AG08396 (cell line): ENCODE measurements at places on chromosomes 12 and 14.

DNA sequence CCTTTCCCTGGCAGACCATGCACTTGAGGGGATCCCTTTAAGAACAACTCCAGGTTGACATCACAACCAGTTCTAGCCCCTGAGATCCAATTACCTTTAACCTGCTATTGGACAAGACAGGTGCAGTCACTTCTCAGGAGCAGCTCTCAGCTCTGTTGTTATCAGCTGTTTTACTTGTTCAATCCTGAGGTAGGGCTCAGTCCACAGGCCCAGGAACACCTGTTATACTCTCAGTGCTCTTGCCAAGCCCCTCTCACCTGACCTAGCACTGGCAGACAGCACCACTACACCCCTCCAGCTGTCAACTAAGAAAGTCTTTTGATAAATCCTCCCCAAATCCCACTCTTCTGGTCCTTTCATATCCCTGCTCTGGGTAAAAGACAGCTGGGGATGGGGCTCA is 163.9 kb upstream of the TMTC2 start:
- DNase-seq, result no peak

DNA sequence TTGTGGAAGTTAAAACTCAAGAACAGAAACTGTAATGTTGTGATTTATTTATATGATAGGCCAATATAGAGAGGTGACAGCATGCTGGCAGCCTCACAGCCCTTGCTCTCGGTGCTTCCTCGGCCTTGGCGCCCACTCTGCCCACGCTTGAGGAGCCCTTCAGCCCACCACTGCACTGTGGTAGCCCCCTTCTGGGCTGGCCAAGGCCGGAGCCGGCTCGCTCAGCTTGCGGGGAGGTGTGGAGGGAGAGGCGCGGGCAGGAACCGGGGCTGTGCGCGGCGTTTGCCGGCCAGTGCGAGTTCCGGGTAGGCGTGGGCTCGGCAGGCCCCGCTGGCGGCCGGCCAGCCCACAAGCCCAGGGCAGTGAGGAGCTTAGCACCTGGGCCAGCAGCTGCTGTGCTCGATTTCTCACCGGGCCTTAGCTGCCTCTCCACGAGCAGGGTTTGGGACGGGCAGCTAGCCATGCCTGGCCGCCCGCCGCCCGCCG is 65.8 kb upstream of the SLC8A3 start:
- peak; percentile 14 for DNase-seq

DNA sequence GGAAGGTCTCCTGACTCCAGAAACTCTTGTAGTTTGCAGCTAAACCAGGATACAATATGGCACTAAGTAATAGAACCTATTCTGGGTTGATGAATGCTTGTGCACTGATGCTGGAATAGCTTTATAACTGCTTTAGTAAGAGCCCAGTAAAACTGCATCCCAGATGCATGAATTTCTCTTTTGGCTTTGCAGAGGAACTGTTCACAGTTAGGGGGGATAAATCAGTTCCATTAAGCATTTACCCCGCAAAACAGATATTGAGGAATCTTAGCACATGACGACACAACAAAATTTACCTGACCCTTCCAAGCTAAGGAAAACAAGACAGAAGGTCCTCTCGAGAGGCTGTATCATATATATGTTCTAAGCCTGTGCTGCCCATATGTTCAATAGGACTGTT is 457.4 kb downstream of the FOXG1 start:
- DNase-seq, result no peak

- no peak for DNase-seq
These were observed 9.7 kb downstream of the RHOF start for GRCh38 chr12:121783766-121784165.

- DNase-seq, result no peak
These were observed 197.1 kb upstream of the FOXN3 start for GRCh38 chr14:89614009-89614691.

DNA sequence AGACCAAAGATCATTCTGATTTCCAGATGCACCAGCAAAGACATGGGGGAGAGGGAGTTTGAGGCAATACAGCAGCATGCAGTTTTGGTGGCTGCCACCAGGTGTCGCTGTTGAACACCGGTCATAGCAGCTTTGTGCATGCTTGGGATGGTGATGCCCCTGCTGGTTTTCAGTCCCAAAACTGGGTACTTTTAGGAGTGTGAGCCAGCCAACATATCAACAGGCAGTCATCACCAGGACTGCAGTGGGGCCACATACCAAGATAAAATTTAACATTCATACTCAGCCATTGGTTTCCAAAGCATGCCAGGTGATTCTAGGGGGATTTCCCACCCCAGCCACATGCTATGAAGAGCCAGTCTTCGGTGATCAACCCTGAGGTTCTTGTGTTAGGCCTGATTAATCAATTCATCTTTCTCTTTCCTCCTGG is 64.2 kb downstream of the PHETA1 start:
- DNase-seq, result no peak

- DNase-seq, result peak; percentile 49
These were observed 764 bp downstream of the RBM25 start for GRCh38 chr14:73058922-73059673.

DNA sequence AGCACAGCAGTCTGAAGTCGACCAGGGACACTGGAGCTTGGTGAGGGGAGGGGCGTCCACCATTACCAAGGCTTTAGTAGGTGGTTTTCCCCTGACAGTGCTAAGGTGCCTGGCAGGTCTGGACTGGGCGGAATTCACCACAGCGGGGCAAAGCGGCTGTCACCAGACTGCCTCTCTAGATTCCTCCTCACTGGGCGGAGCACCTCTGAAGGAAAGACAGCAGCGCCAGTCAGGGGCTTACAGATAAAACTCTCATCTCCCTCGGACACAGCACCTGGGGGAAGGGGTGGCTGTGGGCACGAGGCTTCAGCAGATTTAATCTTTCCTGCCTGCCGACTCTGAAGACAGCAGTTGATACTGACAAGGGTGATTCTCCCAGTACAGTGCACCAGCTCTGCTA is 39.1 kb downstream of the DDHD1 start:
- DNase-seq, result no peak

DNA sequence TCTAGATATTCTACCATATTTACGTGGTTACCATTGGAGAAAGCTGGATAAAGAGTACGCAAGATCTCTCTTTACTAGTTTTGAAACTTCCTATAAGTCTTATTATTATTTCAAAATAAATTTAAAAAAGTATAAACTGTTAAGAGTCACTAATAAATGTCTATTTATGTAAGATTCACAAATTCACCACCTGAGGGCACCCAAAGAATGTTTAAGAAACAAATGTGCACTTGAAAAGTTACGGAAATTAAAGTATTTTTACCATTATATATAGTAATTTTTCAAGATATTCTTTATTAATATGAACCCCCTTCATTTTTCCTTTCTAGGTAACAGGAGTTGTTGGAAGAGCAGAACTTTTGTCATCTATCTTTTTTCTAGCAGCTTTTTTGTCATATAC is 11.9 kb downstream of the TMTC3 start:
- no peak for DNase-seq

DNA sequence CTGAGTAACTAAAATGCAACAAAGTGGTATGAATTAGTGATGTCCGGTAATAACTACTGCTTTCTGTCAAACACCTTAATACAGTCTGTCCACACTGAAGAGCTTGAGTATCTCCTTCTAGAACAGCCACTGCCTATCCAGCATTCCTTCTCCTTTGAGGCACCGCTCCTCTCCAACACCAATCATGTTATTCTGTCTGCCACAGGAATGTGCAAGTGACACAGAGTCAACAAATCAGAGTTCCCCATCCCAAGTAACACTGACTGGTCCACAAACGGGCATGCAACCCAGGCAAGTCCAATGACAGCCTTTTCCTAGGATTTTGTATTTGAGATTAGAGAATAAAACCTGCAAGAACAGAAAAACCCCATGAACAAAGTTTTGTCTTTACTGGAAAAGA is 3.8 kb downstream of the GXYLT1 start:
- DNase-seq, result peak; percentile 62

DNA sequence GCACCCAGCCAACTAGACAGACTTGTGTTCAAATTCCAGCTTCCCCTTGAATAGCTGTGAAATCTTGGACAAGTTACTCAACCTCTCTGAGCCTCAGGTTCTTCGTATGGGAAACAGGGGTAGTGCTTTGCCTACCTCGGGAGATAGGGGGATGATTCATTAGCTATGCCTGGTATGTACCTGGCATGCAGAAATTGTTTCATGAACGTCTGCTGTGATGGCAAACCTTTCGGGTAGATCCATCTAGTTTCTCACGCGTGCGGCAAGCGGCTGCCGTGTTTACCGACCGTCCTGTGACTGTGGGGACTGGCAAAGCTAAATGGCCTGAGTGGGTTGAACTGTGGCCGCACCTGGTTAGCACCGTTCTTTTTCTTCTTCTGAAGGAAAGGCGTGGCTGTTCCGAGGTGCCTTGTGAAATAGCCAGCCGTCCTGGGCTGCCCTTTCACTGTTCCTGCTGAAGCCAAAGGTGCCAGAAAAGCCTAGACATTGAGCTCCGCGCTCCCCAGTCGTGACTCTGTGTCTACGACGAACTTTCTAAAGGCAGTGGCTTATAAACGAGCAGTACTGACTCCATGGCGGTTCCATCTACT is 40.6 kb upstream of the MED13L start:
- DNase-seq, result no peak

DNA sequence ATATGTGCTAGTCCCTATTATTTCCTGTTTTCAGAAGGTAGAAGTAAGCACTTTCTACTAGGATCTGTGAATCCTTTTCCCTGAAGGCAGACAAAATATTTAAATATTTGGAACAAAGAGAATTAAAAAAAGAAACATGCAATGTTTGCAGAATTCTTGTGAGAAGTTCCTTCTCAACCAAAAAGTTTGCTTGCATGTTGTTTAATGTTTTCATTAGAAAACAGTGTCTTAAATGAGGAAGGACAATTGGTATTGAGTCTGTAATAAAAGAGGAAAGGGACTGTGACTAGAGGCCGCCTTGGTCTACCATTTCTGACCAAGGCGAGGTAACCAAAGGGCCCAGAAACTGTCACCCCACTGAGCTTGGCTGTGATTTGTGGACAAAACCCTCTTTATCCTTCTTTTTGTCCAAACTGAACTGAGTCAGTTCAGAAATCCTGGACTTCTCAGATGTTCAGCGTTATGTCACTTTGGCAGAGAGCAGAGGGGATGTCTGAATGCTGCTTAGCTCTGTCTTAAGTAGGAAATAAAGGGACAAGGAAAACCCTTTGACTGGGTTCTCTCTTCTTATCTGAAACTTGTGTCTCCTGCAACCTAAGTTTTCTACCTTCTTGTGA is 129.8 kb upstream of the CPM start:
- no peak for DNase-seq

DNA sequence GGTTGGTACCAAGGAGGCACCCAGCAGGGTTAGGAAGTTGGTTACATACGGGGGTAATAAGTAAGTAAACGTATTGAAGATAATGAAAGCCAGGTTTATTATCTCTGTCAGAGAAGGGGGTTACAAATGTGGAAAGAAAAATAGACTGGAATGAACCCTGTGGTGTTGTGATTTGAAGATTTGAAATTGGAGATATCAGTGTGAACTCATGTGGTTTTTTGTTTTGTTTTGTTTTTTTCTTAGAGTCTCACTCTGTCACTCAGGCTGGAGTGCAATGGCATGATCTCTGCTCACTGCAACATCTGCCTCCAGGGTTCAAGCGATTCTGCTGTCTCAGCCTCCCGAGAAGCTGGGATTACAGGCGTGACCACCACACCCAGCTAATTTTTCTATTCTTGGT is 14.1 kb upstream of the SLC25A3 start:
- no peak for DNase-seq

GRCh38 chr12:9648701-9649531 is 20.6 kb upstream of the CLEC2D start:
- no peak for DNase-seq

DNA sequence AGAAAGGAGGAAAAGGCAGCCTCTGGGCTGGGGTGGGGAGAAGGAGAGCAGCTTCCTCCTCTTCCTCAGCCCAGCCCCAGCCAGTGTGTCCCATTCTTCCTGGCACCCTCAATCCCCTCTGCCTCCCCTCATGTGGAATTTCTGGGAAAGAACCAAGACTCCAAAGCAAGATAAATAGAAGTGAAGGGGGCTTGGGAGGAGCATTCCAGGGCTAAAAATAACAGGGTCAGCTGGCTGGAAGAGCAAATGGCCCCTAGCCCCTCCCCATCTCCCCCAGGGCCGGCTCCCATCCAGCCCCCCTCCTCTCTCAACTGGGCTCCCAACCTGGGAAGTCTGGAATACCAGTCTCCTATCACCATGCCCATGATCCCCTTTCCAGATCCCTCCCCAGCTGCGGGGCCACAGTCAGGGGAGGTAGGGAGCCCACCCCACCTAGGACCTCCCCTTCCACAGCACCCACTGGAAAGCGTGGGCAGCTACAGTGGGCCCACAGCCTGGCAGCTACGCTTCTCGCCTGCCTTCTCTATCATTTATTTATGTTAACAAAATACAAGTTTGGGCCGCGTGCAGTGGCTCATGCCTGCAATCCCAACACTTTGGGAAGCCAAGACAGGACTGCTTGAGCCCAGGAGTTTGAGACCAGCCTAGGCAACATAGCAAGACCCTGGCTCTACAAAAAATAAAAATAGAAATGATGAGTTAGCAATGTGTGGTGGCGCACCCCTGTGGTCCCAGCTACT is 88.3 kb downstream of the IRF2BPL start:
- no peak for DNase-seq

DNA sequence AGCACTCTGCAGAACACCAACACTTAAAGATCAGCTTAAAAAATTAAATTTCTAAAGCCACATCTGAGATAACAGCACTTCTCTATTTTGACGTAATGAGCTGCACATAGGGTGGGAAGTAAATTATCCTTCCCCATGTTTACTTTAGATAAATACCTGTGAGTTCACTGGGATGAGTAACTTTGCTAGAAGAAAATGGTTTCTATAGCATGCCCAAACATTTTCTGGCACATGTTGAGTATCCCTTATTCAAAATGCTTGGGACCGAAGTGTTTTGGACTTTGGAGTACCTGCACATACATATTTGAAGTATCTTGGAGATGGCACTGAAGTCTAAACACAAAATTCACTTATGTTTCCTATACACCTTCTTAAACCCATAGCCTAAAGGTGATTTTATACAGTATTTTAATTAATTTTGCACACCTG is 6.6 kb downstream of the SLC38A2 start:
- no peak for DNase-seq

GRCh38 chr14:74438351-74438915 is 12.4 kb upstream of the SYNDIG1L start:
- DNase-seq, result peak; percentile 13

DNA sequence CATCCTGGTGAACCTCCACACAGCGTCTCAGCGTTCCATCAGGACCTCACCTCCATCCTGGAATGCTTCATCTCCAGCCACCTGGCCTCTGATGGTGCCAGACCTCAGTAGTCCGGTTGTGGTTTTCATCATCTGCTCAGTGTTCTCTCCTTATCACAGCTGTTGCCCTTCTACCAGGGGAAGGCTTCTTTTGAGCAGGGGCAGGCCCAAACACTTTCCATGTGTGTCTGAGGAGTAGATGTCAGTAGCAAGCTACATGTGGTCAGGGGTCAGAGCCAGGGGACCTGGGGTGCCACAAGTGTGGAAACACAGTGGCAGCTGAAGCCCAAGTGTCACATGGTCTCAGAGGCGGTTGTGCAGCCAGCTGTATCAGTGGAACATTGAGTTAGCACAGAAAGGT is 30.2 kb upstream of the FGD4 start:
- DNase-seq, result no peak

GRCh38 chr12:15789220-15790171 is at the start of gene EPS8:
Gene EPS8, minus strand, starts transcription at chr12:15789388. Its CDS starts 106,437 bp downstream, at chr12:15682951.
- DNase-seq, result peak; percentile 98
